ENCODE measurements at places on chromosomes 12 and 14.

DNA sequence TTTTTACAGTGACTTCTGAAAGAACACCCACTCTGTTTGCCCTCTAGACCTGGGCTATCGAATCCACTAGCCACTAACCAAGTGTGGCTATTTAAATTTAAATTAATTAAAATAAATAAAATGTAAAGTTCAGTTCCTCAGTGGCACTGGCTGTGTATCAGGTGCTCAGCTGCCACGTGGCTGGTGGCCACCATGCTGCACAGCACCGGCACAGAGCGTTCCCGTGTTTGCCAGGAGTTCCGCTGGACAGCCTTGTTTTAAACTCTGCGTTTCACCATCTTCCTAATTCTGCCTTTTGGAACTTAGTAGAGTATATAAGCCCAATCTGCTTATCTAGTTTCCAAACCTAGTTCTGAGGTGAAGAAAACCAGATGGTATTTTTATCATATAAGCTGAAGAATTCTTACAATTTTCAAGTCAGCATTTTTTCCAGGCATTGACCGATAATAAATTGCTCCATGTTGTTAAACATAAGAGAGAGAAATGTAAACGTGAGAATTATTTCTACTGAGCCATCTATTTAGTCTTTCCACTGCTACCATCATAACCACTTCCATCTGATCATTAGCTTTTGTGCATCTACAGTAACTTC, 339.0 kb downstream of the CACNA1C start:
- no peak for DNase-seq

- no peak for DNase-seq
Measured at GRCh38 chr12:24605466-24605865, 343.4 kb downstream of the BCAT1 start.

DNA sequence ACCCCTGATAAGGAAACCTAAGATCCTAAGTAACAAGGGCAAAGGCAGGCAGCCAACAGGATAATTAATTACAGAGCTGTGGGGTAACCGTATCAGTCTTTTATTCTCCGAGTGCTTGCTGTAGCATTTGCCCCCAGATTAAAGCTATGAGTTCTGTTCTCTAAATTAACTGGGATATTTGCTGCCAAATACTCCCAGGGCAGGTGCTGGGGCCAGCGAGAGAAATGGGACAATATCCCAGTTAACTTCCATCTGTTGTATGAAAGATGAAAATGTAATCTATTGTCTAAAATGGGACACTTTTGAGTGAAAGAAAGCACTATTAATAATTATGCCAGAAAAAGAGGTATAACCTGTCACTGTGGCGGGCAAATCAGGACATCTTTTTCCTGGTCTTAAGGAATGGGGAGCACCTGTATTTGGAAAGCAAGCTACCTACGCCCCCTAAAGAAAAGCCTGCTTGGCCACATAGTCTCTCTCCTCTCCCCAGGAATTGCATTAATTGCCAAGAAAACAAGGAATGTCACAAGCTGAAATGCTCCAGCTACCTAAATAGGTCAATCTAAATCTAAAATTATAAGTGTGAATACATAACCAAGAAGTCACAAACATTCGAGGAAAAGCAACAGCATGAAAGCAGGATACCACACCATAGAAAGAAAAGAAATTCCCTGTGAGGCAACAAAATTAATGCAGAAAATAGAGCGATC, 26.7 kb upstream of the CFAP54 start:
- DNase-seq: no peak

DNA sequence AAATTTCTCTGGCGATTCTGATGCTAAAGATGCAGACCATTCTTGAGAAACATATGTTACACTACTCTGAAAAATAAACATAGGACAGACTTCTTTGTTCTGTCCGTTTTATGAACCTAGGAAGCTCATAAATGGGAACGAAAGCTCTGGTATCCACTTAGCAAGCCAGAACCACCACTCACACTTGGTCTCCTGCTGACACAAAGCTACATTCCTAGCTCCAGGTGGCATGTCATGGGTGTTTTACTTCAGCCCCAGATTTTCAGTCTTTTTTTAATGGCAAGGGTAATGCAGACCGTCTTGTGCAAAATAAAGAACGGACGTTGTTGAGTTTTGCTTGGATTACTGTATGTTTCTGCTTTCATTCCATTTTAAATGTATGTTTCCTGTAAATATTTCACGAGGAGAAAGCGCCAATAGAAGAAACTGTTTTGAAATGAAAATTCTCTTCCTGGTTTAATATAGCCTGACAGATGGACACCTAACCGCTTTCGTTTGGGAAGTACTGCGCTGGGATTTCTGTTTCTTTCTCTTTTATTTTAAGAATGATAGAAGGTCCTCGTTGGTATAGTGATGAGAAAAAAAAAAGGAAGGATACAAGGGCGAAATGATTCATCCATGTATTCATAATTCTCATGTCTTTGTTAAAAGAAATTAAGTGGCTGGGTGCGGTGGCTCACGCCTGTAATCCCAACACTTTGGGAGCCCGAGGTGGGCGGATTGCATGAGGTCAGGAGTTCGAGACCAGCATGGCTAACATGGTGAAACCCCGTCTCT, 871 bp upstream of the COQ5 start:
- no peak for DNase-seq

GRCh38 chr12:126397071-126397581, 1331.9 kb downstream of the AACS start:
- no peak for DNase-seq

GRCh38 chr12:109458086-109458485, 19.0 kb downstream of the KCTD10 start:
- DNase-seq: no peak

GRCh38 chr12:94789510-94790225, 139.3 kb upstream of the TMCC3 start:
- DNase-seq: no peak

- no peak for DNase-seq
Measured at GRCh38 chr12:109735051-109735521, 21.5 kb downstream of the FAM222A start.

DNA sequence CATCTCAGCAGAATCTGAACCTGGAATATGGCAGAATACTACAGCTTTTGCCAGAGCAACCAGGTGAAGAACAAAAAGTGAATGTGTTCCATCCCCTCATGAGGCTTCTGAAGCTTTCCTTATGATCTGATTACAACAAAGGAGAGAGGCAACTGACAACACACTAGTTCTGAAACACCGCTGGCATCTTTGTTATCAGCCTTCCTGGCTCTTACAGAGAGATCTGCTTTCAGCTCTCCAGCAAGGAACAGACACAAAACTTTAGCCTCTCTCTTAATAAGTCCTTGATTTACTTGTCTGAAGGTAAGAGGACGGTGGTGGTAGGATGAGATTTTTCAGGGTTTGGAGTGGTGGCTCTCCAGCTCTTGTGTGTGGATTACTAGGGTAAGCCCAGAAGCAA, 227.0 kb downstream of the PPM1H start:
- DNase-seq: no peak

DNA sequence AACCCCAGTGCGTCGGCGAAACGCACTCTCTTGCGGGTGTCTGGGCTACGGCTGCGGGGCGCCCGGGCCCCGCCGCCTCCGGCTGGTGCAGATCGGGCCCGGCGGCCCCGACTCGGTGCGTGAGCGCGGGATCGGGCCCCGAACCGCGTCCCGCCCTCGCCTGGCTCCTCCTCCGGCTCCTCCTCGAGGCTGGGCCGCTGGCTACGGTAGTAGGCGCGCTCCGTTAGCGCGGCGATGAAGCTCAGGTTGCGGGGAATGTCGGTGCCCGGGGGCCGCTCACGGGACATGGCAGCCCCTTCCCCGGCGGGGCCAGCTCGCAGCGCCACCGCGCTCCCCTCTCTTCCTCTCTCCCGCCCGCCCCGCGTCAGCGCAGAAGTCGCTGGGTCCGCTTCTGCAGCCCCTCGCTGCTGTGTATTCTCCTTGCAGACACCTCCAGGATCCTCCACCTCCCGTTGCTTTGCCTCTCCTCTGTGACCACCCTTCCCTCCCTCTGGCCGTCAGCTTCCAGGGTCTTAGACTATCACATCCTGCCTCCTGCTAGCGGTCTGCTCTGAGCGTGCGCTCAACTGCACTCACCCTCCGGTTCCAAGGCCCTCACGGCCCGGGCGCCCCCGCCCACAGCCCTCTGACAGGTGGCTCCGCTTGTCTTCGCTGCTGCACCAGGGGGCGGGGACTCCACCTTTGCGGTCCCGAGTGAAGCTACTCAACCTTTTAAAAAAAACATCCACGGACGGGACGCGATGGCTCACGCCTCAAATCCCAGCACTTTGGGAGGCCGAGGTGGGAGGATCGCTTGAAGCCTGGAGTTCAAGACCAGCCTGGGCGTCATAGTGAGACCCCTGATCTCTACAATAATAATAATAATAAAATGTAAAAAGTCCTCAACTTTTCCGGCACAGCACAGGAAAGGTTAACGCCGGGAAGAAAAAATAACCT, at the start of gene PPP1R3E:
PPP1R3E (minus strand) TSS at position 570 of the 936 bp plus-strand sequence; CDS start at position 287, 283 bp downstream.
- DNase-seq: peak; percentile 81

DNA sequence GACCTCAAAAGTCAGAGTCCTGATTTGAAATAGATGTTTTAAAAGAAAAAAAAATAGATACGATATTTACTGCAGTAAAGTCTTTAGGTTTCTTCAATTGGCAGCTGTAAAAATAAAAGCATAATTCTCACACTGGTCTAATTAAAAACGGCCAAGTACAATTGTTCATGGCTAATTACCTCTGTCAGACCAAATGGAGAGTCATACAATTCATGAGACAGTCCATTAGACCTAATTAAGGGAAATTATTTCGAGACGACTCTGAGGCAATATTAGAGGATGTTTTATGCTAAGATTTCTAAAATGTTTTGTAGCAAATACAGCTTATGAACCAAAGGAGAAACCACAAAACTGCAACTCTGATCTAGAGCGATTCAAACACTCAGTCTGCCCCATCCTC, 131.3 kb downstream of the PHLDA1 start:
- no peak for DNase-seq

DNA sequence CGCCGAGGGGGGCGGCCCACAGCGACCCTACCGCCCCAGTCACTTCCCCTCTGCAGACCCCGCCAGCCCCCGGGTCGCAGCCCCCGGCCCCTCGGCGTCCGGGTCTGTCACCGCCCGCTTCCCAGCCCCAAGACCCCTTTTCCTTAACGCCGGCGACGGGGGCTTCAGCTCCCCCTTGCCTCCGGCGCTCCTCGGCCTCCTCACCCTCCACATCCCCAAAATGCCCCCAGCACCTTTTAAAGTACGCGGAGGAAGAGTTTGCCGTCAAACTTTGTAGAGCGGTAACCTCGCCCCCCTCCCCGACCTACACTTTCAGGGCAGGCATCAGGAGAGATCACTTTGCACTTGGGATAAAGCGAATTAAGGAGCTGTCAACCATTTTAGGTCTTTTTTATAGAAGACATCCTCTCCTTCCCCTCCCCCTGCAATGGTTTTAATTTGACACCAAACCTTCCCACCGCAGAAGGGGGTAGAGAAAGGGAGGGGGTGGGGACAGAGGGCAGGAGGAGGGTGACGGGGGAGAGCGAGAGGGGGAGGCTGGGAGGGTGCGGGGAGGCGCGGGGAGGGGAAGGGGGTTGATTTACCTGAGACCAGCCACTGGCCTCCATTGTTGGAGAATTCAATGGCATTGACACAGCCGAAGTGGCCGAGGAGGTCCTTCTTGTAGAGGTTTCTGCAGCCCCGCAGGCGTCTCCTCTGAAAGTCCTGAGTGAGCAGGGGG, 578 bp downstream of the DCAF5 start:
- no peak for DNase-seq

- DNase-seq: no peak
Measured at GRCh38 chr12:69468237-69469026, 1.8 kb upstream of the FRS2 start.

DNA sequence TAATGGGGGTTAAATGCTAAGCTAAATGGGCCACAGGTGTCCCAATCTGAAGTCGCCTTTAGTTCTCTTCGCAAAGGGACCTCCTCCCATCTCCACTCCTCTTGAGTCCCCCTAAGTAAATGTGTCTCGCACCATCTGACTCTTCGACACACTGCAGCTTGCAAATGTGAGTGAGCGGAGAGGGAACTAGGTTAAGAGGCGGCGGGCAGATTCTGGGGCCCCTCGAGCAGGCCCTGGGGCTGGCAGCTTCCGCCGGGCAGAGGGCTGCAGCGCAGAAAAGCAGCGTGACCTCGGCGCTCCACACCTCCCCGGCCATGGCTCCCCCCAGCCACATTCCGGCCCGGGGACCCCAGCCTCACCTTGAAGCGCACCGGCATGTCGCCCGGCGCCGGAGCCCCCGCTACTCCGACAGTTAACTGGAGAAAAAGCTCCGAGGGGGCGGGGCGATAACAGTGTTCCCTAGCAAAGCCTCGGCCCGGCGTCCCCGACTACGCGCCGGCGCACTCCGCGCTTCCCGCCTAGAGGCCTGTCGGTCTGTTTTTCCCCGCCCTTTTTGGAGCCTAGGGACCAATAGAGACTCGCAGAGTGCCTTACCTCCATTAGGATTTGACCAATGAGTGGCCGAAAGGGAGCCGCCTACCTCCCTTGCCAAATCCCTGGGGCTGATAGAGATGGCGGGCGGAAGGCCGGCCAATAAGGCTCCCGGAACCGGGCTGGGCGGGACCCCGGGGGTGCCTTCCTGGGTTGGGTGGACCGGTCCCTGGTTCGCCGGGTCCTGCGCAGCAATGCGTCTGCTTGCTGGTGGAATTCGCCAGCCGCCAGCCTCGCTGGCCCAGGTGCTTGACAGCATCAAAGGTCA, at the start of gene MDM1:
MDM1 (minus strand) TSS at position 494 of the 859 bp plus-strand sequence; CDS start at position 377, 117 bp downstream.
- DNase-seq: peak; percentile 91

GRCh38 chr12:22271023-22271422, 63.5 kb downstream of the ST8SIA1 start:
- no peak for DNase-seq

GRCh38 chr12:1533205-1533601, 61.2 kb downstream of the FBXL14 start:
- no peak for DNase-seq

DNA sequence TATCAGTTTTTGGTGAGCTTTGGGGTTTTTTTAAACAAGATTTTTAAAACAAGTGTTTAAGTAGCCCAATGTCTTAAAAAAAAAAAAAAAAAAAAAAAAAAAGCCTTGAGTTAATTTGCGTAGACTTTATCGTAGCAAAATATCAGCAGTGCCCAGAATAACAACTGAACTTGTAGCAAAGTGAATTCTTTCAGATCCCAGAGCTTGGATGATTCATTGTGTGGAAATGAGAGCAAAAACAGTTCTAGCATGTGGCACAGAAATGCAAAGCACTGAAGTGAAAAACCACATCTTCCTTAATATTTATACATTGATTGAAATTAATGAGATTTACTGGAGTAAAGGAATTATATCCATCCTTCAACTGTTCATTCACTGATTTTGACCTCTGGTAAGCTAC, 258.1 kb downstream of the EGLN3 start:
- no peak for DNase-seq

DNA sequence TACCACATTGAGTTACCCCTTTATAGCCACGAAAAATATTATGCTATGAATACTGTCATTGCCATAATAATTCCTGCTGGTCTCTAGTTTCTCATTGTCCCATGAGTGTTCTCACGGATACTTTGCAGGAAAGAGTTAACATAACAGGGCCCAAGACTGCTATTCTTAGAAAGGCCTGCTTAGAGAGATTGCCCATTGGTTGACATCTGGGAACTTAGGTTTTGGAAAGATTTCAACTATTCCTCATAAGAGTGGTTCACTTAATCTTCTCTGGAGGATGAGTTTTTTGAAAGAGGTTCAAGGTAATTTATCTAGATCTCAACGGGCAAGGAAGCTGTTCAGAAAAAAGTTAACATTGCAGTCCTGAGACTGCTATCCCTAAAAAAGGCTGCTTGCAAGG, 18.4 kb upstream of the PRPF39 start:
- DNase-seq: no peak

- no peak for DNase-seq
Measured at GRCh38 chr14:81936348-81936747, 402.7 kb upstream of the SEL1L start.

- DNase-seq: no peak
Measured at GRCh38 chr14:21991130-21991529, 317.5 kb upstream of the OR4E1 start.

GRCh38 chr12:118715647-118716046, 265.7 kb upstream of the SRRM4 start:
- no peak for DNase-seq
